A172 (cell line): ENCODE measurements at places on chromosomes 12 and 14. TPM values are rescaled to one million over a fixed set of nuclear protein-coding genes. Genes with fewer than 3 reads are reported as not detected.

DNA sequence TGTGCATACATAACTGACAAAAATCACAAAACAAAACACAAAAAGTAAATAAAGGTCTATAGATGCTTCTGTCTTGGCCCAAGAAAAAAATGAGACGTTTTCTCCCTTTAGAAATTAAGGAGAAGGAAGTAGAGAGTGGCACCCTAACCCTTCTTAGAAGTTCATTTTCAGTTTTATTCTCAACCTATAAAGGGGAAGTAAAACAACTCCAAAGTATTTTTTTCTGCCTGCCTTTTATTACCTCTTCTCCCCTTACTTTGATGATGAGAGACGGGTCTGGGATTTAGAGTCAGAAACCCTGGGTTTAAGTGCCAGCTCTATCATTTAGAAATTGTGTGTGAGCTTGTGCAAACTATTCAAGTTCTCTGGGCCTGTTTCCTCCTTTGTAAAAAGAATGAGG, 2.8 kb downstream of the PRIM1 start:
- DNase-seq: no peak

DNA sequence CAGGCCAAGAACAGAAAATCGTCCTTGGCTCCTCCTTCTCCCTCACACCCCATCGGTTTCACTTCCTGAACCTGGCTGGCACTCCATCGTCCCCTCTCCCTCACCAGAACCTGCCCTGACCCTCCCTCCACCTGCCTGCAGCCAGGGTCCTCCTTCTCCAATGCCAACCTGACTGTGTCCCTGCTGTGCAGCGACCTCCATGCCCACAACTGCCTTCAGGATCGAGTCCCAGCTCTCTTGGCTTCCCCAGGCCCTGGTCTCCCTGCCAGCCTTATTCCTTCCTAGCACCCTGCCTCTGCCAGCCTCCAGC, 19.8 kb downstream of the HVCN1 start:
- no peak for DNase-seq

DNA sequence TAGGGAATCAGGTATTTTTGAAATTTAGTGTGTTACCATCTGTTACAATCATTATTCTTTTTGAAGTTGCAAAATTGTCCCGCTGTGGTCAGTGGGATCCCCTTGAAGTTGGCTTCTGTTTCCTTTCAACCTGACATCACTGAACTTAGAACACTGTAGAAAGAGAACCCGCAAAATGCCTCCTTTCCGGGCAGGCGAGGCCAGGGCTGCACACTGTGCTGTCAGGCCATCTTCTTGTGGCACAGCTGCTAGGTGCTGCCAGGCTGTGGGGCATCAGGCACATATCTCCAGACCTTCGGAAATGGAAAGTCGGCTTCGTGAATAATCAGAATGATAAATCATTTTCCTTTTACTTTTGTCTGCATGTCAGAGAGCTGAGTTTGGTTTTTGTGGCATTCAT, 103.5 kb downstream of the GLT1D1 start:
- no peak for DNase-seq

DNA sequence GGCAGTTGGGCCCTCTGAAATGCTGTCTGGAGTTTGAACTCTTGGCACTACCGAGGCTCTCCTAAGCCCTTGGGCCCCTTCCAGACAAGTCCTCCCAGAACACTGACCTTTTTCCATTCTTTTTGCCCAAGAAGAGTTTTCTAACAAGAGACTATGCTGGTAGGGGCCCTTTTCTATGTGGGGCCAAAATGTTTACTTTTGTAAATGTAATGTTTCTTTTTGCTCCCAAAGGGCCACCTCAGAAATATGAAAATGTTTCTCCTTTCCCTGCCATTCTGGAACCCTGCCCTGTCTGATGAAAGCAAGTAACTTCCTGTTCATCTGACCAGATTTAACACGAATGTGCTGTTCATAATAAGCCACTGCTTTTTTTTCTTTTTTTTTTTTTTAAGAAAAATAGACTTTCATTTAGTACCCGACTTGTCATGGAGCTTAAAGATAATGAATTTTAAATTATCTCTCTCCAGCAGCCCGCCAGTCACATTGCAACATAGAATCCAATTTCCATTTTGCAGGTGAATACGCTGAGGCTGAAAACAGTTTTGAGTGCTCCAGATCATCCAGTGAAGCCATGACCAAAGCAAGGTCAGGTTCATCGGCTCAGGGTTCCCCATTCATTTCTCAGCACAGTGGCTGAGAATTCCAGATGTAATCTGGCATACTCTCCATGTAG, 169.9 kb downstream of the DPF3 start:
- no peak for DNase-seq

Gene A2ML1
- not detected in 2 replicates for total RNA-seq
